Osteocyte (in vitro differentiated cells): ENCODE measurements at places on chromosomes 2 and 18. TPM values are rescaled to one million over a fixed set of nuclear protein-coding genes. Genes with fewer than 3 reads are reported as not detected.

Gene TANC1
- 36.9 and 37.0 TPM in 2 replicates for total RNA-seq

Gene SKOR2
- total RNA-seq = not detected in 2 replicates

Gene VWA3B
- total RNA-seq = not detected in 2 replicates

Gene SH3BP4
- 60.1 and 62.1 TPM in 2 replicates for total RNA-seq

Gene AFF3
- total RNA-seq = 239 and 248 TPM in 2 replicates

Gene RAPGEF4
- 0.91 and 1.2 TPM in 2 replicates for total RNA-seq

Gene SERPINB12
- not detected in 2 replicates for total RNA-seq

Gene HOXD8
- not detected in 2 replicates for total RNA-seq

Gene COL4A4
- 1.3 and 2.0 TPM in 2 replicates for total RNA-seq

Gene CIAO1
- 54.6 and 56.3 TPM in 2 replicates for total RNA-seq

Gene GPR39
- 0.21 and 0.42 TPM in 2 replicates for total RNA-seq

Gene PTPRM
- total RNA-seq = 105 and 117 TPM in 2 replicates

Gene AGXT
- not detected in 2 replicates for total RNA-seq

Gene TSN
- 61.4 and 68.6 TPM in 2 replicates for total RNA-seq

Gene RGPD3
- not detected in 2 replicates for total RNA-seq

Gene KCNG2
- total RNA-seq = not detected in 2 replicates

Gene SETBP1
- 69.3 and 80.0 TPM in 2 replicates for total RNA-seq
